Effector memory CD8-positive, alpha-beta T cell (primary cell): ENCODE measurements at places on chromosomes 2 and 18.
A peak's percentile ranks its signal among the peaks of the same experiment; 100 is the strongest.

GRCh38 chr2:159093497-159093896 lies 125.1 kb downstream of the TANC1 start:
- no peak for DNase-seq

- peak; percentile 62 for DNase-seq
Observed at GRCh38 chr2:24920098-24920808, at the start of gene ADCY3. Gene ADCY3, minus strand, starts transcription at chr2:24920237. Its CDS starts 1,250 bp downstream, at chr2:24918987.

GRCh38 chr18:46899274-46899948 lies 17.9 kb downstream of the PIAS2 start:
- no peak for DNase-seq

DNA sequence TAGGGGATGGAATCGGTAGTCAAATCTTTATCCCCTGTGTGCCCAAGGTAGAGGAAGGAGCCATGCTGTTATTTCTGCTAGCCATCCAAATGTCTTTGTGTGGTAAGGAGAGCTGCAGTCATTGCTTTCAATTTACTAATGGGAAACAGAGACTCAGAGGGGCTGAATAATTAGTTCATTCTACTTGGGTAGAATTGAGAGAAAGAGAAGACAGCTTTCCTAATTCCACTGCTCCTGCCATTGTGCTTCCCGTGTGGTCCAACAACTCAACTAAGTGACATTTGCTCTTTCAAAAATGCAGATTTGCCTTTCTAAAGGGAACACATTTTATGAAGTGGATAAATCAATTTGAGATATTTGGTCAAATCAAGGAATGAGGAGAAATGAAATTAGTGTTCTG lies 136.1 kb downstream of the AQP4 start:
- no peak for DNase-seq

GRCh38 chr2:105364436-105365139 lies 27.2 kb downstream of the C2orf49 start:
- no peak for DNase-seq

DNA sequence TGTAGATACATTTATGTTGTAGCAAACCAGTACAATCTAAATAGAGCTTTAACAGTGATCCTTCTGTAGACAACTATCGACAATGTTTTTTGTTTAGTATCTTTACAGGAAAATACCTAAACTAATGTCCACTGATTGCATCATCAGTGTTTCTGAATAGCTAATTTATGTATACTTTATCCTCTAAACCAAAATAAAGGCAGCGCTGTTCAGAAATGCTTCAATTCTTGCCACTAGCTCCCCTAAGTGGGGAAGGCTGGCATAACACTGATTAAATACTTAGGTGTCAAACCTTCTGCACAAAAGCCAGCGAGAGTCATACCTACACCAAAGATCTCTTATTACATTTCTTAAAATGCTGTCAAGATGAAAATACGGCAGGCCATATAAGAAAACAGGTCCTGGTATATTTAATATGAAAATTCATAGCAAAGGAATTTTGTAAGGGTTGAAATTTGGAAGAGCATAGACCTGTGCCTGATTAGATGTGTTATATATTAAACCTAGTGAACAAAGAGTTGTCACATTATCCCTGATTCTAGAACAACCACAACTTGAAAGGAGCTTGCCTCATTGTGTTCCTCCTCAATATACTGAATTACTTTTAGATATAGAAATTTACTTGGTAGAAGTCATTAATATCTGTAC lies 1693.4 kb upstream of the SLC39A10 start:
- DNase-seq = no peak

DNA sequence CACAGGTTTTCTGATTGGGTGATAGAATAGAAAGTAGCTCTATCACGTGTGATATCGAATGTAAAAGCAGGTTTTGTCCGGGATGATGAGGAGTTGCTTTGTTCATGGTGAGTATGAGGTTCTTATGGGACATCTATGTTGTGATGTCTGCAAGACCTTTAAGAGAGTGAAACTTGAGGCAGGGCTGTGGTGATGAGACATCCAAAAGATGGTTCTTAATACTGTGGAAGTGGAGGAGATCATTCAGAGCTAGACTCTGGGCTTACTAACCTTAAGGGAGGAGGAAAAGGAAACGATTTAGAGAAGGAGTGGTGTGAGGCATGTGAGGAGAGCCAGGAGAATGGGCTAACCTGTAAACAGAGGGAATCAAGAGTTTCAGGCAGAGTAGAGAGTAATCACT lies 92.0 kb downstream of the WDR7 start:
- no peak for DNase-seq

GRCh38 chr2:100625717-100626116 lies 62.9 kb downstream of the PDCL3 start:
- DNase-seq = no peak

DNA sequence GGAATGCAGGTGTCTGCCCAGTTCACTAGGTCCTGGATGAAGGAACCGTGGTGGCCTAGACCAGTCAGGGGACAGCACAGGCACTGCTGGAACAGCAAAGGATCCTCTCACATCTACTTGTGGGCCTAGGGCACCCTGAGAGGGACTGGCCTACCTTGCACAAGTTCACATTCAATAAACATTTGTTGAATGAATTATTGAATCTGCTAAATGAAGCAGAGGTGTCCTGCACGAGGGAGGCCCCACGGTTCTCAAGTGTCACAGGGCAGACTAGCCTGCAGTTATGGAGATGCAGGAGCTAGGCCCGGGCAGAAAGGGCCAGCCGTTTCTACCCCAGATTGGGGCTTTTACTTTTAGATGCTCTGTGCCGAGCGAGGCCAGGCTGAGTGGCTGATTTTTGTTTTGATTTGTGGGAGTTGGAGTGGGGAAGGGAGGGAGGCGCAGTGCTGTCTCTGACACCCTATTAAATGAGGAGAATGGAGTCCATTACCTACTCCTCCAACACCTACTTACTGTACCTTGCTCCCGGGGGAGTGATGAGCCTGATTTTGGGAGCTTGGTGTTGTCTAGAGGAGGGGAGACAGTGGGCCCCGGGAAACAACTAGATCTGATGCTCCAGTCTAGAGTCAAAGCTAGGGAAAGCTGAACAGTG lies 18.4 kb downstream of the SH2D6 start:
- DNase-seq = no peak

GRCh38 chr2:191376981-191377629 lies 131.9 kb downstream of the MYO1B start:
- no peak for DNase-seq

- no peak for DNase-seq
Observed at GRCh38 chr2:57376985-57377384, 669.6 kb upstream of the VRK2 start.

DNA sequence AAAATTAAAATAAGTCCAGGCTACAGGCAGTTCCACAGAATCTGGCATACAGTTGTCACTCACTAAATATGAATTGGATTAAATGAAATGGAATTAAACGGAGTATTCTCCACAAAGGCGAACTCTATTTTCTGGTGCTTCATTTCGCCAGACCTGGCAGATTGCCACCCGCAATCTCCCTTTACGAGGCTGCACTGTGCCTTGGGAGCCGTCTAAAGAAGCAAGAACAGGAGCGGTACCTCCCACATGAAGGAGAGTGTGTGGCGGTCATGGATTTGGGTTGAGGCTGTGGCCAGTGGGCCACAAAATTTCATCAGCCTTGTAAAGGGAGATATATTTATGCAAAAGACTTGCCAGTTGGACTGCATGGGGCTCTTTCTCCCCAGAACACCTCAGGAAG lies 151.0 kb downstream of the OSR1 start:
- DNase-seq = no peak

DNA sequence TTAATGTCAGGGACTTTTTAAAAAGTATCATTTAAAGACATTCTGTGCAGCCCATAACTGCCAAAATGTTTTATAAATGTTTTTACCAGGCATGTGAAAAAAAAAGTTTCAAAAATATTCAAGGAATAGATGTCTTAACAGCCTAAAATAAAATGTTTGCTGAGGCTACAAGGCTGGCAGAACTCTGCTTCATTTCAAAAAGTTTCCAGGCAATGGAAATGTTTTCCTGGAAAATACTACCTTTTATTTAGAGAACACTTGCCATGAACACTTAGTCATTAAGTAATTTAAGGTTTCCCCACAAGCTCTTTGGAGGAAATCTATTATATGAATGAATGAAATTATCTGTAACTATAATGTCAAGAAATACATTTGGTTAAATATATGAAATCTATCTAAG lies 68.8 kb downstream of the THADA start:
- no peak for DNase-seq

- DNase-seq = no peak
Observed at GRCh38 chr2:240919161-240919781, 13.1 kb downstream of the CROCC2 start.

GRCh38 chr2:106561356-106561755 lies 74.2 kb downstream of the CD8B2 start:
- no peak for DNase-seq

- no peak for DNase-seq
Observed at GRCh38 chr18:58761241-58761969, 90.1 kb downstream of the MALT1 start.

- DNase-seq = no peak
Observed at GRCh38 chr2:127410871-127411652, 7.2 kb upstream of the PROC start.

DNA sequence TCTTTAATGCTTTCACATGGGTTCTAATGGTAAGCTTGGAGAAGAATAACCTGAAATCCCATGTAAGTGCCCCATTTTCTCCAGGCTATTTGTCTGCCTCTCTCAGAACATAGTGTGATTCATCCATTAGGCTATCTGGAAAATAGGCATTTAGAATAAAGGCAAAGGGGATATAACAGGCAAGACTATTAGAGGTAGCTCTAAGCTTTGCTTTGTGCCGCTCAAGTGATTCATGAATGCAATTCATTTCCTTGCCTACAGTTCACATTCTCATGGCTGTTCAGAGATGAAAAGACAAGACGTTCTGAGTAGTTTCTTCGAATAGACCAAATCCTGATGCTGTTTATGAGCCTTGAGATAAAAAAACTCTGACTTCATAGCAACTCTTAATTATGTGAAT lies 101.7 kb downstream of the ANKRD44 start:
- DNase-seq = no peak
